ENCODE measurements at places on chromosomes 4 and X.

- peak; percentile 41 for DNase-seq
These were observed 22.8 kb downstream of the USP9X start for GRCh38 chrX:41108007-41108406.

DNA sequence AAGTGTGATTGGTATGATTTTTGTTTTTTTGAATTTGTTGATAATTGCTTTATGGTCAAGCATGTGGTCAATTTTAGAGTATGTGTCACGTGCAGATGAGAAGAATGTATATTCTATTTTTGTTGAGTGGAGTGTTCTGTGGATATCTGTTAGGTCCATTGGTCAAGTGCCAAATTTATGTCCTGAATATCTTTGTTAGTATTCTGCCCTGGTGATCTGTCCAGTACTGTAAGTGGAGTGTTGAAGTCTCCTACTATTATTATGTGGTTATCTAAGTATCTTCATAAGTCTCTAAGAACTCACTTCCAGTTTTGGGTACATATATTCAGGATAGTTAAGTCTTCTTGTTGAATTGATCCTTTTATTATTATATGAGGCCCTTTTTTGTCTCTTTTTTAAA, 372.9 kb upstream of the MAOA start:
- no peak for DNase-seq

DNA sequence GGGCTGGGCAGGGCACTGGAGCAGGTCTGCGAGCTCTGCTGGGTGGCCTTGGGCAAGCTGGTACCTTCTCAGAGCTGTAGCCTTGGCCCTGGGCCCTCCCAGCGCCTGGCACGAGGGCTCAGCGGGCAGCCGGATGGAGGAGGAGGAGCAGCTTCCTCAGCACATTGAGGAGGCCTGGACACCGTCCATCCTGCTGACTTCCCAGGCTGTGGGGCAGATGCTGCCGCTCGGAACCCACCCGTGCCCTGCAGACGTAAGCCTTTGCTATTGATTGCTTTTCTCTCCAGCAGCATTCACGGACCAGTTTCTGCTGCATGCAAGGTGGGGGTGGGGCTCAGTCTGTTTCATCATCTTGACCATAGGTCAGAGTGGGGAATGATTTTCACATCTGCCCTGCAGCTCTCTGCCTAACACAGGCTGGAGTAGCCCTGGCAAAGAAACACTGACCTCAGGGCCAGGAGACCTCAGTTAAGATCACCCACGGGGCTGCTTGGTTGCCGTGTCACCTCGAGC, 80.7 kb upstream of the PSAPL1 start:
- no peak for DNase-seq

DNA sequence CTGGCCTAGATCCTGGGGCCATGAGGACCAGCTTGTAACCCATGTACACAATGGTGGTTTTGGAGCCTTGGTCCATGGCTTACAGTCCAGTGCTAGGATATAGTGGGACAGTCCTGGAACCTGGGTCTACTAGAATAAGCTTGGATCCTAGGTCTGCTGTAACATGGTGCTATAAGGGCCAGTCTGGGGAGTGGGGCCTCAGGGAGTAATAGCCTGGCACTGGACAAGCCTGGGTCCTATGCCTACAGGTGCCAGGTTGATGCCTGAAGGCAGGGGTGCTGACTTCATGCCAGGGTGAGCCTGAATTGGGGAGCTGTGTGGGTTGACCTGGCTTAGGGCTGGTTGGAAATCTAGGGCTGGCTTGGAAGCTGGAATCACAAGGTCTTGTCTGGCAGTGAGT, 756.3 kb upstream of the ADGRL3 start:
- no peak for DNase-seq

DNA sequence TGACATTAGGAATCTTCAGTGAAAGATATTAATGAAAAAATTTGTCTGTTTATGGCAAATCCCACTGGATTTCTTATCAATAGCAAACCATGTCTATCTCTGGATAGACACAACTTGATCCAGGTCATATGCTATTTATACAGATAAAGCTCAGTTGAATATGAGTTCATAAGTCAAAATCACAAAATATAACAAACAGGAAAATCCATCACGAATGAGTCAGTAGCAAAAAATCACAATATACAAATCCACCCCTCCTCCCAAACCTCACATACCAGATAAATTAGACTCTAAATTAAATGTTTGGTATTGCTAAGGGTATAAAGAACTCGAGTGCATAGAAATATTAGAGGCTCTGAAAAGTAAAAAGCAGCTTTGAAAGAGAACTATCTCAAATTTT, 420.5 kb downstream of the TLL1 start:
- no peak for DNase-seq

- no peak for DNase-seq
These were observed 16.2 kb upstream of the GNRHR start for GRCh38 chr4:67770422-67770821.

- no peak for DNase-seq
These were observed 13.7 kb downstream of the NWD2 start for GRCh38 chr4:37258221-37258620.

DNA sequence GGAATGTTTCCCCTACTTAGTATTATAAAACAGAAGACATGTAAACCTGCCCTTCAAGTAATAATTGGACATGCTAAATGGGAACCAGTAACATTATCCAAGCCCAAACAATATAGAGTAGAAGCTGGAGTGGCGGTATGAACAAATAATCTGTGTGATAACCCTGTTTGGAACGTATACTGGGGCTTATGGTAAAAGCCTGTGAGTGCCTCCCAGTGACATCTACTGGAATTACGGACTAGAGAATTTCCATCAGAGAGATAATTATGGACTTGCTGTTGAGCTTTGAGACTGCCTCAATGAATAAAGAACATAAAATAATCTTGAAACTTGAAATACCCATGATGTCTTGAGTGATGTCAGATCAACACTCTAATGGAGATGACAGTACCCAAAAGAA, 406.3 kb upstream of the GRIA3 start:
- no peak for DNase-seq

DNA sequence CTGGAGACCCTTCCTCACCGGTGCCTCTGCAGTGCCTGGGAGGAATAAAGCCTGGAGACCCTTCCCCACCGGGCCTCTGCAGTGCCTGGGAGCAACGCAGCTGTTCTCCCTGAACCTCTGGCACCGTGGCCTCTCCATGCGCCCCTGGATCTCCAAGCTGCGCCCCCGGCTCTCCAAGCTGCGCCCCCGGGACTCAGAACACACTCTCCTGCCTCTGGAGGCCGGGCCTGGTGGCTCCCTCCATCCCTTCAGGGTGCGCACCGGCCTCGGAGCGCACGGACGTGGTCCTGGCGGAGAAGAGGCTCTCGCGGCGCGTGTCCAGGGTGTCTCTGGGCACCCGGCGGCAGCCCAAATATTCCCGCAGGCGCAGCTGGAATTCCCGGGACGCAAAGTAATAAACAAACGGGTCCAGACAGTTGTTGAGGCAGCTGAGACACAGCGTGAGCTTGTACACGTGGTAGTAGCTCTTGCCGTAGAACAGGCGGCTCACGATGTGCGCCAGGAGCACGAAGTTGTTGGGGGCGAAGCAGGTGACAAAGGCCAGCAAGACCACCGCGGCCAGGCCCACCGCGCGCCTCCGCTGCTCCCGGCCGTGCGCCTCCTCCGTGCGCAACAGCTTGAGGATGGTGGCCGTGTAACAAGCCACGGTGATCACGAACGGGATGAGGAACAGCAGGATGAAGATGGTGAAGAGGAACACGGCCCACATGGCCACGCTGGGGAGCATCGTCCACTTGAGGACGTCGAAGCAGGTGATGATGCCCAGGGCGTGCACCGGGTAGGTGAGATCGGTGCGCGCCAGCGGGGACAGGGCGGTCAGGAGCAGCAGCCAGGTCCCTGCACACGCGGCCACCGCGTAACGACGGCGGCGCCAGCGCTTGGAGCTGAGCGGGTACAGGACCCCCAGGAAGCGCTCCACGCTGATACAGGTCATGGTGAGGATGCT, 12.8 kb upstream of the ASMTL start:
- no peak for DNase-seq

DNA sequence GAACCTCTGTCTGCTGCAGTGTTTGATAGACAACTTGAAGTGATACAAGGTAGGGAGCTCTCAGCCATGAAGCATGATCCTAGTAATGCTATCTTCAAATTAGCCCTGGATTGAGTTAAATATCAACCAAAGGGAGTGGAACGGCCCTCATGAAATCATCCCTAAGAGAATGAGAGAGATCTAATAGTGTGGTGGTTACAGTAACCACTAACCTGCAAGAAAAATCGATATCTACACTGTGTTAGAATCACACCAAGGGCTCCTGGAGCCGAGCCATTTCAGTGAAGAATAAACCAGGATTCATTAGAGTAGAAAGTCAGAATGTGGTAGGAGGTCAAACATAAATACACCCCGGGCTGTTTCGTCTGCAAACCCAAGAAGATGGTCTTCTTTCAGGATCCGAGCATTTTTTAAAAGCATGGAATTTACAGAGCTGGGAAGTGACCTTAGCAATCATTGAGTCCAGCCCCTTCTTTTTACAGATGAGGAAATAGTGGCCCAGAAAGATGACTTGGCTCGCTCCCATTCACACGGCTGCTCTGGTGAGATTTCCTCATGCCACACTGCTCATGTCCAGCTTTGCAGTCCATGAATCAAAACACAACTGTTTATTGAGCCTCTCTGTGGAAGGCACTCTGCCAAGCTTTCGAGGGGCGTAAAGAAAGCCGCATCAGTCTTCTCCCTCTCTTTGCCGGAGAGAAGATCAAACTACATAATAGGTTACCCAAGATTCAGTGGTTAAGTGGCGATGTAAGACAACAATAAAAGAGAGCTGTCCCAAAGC, 5.5 kb upstream of the DCTD start:
- DNase-seq: no peak

- DNase-seq: no peak
These were observed 1400.4 kb upstream of the PCDH7 start for GRCh38 chr4:29319663-29320340.

DNA sequence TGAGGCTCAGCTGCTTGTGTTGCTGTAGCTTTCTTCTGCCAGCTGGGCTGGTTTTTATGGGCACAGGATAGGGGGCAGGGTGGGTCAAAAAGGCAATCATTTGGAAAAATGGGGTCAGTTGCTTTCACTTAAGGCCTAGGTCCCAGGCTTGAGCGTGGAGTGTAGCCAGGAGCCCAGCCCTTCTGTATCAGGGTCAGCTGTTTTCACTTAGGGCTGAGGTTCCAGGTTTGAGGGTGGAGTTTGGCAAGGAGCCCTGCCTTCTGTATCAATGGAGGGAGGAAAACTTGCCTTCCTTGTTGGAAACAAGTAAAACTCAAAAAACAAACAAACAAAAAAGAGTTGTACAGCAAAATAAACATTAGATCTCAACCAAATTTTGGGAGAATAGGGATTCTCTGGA, 37.0 kb upstream of the UGT8 start:
- DNase-seq: no peak

DNA sequence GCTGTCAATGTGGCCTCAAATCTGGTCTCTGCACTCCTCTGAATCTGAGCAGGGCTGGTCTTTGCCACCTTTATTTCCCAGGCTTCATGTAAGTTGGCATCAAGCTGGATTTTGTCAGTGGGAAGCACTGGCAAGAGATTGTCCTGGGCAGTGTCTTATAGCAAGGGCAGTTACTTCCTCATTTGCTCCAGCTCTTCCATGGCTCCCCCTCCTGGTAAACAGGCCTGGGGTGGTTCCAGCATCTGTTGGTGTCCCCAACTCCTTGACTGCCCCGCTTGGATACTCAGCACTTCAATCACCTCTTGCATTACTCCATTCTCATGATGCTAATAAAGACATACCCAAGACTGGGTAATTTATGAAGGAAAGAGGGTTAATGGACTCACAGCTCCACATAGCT, 15.0 kb upstream of the REST start:
- peak; percentile 30 for DNase-seq

GRCh38 chrX:133482056-133482952, 67.0 kb upstream of the GPC4 start:
- no peak for DNase-seq

GRCh38 chrX:20265726-20266681, 705 bp downstream of the RPS6KA3 start:
- peak; percentile 66 for DNase-seq

GRCh38 chr4:39763714-39764572, 66.0 kb downstream of the UBE2K start:
- DNase-seq: no peak

DNA sequence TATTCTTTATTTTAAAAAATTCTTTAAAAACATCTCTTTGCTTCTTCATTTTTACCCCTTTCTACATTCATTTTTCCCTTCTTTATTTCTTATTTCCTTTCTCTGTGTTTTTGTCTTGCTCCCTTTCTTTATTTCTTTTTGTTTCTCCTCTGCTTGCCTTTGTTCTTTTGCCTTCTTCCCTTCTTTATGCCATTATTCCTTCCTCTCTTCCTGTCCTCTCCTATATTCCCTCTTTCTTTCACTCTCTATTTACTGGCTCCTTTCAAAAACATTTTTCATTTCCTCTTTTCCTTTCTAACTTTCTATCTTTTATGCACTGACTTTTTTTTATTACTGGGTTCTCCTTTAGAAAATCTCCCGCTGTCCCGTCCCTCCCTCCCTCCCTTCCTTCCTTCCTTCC, 102.2 kb downstream of the RBMX2 start:
- DNase-seq: no peak

- DNase-seq: peak; percentile 35
These were observed 178.8 kb downstream of the SNCA start for GRCh38 chr4:89657931-89658700.

GRCh38 chr4:114398410-114398809, 200.2 kb upstream of the UGT8 start:
- DNase-seq: no peak

DNA sequence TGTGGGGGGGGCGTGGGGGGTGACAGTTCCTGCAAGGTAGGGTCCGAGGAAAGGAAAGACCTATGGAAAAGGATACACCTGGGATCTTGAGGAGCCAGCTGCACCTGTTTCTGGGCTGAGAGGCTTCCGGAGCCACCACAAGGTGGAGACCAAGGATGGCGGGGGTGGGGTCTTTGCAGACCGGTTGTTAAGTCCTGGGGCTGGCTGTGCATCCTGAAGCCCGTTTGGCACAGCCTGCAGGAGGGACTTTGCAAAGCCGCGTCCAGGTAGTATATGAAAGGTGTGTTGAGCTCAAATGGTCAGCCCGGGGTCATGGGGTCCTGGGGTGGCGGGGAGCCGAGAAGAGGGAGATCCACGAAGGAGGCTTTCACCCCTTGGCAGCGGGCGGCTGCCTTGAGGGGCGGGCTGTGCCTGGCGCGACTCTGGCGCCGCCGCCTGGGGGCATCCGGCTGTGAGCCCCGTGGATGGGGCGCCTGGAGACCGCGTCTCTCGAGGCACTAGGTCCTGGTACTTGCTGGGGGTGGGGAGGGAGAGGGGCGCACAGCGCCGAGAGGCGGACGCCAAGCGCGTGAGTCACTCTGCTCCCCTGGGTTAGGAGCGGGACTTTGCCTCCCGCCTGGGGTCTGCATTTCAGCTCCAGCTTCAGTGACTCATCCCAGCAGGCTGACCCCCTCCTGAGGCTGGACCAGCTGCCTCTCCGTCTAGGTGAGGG, 58.2 kb upstream of the DYNLT3 start:
- DNase-seq: no peak

DNA sequence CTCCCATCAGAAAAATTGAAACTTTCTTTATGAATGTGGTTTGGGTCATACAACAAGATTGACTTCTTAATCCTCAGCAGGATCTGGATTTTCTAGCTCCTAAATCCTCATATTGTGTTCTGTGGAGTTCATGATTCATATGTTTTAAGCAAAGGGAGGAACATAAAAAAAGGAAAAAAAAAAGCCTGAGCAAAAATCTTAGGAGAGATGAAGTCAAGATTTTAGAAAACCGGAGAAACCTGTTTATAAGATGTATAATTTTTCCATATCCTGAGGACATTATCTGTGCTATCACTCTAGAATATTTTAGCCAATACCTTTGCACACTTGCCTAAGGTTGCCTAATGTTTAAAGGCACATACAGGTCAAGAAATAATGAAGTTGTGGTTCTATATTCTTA, 7.0 kb upstream of the EREG start:
- no peak for DNase-seq

Measured in suppressor macrophage treated with lipopolysaccharide for 1 hour (primary cell).